Activated CD8-positive, alpha-beta memory T cell treated with anti-CD3 and anti-CD28 coated beads for 48 hours (primary cell): ENCODE measurements at places on chromosomes 5 and 9.

DNA sequence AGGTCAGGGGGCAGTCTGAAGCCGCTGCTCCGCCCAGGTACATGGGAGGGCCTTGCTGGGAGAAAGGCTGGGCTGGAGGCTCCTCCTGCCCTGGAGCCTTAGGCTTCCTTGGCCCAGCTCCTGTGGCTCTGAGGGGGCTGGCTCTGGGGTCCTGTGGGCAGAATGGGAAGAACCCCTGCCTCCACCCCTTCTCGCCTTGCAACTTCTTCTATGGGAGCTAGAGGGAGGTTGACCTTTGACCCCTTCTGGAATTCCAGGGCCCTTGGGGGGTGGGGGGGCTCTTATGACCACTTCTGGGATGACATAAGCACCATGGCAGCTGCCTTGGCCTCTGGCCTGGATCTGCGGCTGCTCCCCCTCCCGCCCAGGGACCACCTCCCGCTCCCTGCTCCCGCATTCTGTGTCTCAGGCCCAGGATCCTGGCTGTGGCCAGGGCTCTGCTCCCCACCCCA is 32.2 kb downstream of the IER5L start:
- no peak for DNase-seq

GRCh38 chr9:127754099-127755060 is 19.3 kb upstream of the TOR2A start:
- no peak for DNase-seq

DNA sequence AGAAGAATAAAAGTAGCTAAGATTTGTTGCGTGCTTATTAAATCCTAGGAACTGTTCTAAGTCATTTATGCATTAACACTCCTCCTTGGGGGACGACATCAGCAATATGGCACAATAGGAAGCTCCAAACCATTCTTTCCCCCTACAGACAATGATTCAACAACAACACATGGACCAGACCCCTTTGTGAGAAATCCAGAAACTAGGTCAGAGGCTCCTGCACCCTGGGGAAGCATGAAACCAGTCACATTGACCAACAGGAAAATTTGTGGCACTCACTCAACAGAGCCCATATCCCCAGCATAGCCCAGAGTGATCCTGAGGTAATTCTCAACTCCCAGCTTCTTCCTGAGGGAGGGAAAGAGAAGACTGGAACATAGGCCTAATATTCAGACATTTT is 294.4 kb downstream of the HINT1 start:
- DNase-seq = no peak

- DNase-seq = no peak
Observed at GRCh38 chr5:57675236-57675635, 192.6 kb upstream of the ACTBL2 start.

DNA sequence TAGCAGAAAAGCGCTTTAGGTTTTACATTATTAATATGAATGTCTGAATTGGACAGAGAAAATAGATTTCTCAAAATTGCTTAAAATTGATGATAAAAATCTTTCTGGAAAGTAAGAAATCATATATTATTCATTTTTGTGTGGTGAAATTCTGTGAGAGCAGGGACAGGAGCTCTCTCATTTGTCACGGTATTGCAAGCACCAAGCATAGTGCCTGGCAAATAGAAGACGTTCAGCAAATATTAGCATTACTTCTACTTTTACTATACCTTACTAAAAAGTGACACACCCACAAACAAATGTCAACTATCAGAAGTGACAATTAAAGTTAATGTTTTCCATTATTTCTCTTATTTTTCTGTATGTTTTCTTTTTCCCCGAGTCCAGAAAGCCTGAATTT is 69.1 kb downstream of the XRCC4 start:
- DNase-seq = no peak

GRCh38 chr5:78540335-78541085 is 108.1 kb downstream of the LHFPL2 start:
- DNase-seq = no peak

DNA sequence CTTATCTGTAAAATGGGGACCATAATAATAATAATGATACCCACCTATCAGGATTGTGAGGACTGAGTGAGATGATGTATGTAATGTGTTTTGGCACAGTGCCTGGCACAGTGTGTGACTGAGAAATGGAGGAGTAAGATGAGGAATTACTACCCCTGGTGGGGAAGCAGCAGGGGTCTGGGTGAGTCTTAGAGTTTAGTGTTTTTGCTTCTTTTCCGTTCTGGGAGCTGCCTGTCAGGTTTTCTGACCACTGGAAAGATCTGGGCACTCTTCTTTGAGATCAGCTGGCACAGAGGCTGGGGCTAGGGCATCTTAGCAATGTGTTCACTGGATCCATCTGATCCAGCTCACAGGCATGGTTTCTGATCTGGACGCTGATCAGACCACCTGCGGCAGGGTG is 8.5 kb downstream of the LCP2 start:
- DNase-seq = no peak

DNA sequence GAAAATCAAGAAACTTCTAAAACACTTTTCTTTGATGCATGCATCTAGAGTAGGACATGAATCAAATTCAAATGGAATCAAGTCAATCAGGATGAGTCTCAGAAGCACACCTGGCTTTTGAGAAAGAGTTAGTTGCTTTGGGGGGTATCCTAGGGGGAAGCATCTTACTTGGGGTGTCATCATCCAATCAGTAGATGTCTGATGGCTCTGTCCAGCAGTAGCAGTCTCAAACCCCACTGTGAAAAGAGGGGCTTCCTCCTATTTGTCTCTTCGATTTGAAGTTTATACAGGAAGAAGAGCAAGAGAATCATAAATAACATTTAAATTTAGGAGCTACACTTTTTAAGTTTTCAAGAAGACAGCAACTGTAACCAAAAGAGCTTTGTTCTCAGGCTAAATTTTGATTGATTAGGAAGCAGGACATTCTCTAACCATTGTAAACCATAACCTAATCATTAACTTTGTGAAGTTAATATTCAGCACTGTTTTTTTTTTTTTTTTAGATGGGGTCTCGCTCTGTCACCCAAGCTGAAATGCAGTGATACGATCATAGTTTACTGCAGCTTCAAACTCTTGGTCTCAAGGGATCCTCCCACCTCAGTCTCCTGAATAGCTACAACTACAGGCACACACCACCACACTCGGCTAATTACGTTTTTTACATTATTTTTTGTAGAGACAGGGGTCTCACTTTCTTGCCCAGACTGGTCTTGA is 614.7 kb downstream of the CSNK1G3 start:
- no peak for DNase-seq

DNA sequence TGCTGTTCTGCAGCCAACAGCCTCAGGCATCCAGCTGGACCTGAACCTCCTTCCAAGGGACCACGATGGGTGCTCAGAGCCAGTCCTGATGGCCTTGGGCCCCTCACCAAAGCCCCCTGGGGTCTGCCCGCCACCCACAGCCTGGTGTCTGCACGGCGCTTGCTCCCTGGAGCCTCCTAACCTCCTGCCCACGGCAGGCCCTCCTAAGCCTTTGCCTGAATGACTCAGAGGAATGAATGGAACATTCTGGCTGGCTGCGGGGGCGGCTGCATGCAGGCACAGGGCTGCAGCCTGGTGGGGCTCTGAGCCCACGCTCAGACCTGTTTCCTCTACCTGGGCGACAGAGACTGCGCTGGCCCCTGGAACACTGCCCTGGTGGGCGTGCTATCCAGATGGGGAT is 6.9 kb downstream of the SOHLH1 start:
- DNase-seq = no peak

- no peak for DNase-seq
Observed at GRCh38 chr5:63245271-63245670, 666.7 kb downstream of the LRRC70 start.

GRCh38 chr5:9430306-9430705 is 115.6 kb downstream of the SEMA5A start:
- no peak for DNase-seq

DNA sequence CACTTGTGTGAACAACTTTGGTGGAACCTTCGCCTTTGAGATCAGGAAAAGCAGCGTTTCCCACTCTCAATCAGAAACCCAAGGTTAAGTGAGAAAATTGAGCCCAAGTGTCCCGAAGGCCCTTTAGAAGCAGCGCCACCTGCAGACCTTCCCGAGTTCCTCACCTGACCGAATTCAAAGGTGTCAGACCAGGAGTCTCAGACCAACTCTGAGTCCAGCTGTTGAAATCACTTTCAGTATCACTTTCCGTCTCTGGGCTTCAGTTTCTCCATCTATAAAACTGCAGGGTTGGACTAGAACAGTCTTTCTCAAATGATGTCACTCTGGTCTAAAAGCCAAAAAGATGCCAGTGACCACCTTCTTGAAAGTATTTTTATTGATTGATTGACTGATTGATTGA is 31.7 kb upstream of the GRHPR start:
- no peak for DNase-seq

- no peak for DNase-seq
Observed at GRCh38 chr9:102209176-102209575, 470.7 kb upstream of the GRIN3A start.

GRCh38 chr5:90654215-90654614 is 95.6 kb downstream of the ADGRV1 start:
- no peak for DNase-seq

- no peak for DNase-seq
Observed at GRCh38 chr9:125821078-125821477, 73.9 kb downstream of the PBX3 start.

DNA sequence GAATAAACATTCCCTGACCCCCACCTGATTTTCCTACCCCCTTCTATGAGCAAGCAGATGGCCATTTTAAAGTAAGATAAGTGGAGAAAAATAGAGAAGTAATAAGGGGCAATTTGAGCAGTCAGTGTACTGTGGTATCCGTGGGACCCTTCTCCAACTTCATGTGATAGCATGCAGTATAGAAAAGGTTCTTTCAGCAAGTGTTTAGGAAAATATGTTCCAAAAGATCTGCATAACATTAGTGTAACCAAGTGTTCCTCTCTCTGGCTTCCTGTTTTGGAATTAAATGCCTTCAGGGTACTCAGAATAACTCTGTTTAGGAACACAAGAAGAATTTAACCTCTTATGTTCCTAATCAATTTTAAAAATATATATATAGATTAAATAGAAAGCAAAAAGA is 134.9 kb downstream of the ATG10 start:
- DNase-seq = no peak

DNA sequence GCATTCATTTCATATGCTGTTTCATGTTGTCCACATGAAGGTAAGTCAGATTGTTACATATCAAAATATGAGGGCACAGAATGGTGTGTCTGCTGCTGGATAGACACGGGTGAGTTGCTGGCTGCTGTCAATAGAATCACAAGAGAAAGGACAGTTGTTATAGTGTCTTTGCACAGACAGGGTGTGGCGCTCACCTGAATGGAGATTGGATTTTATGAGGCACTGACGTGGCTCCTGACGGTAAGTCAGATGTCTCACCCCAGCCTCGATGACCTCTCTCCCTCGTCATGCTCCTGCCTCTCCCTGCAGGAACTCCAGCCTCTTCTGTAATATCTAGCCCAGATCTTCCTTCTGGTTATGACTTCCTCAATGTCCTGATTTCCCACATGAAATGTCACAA is 75.4 kb upstream of the SELENOP start:
- DNase-seq = no peak

GRCh38 chr9:13598738-13599137 is 319.2 kb upstream of the MPDZ start:
- DNase-seq = no peak

- DNase-seq = no peak
Observed at GRCh38 chr9:32940740-32941139, 60.7 kb downstream of the APTX start.

DNA sequence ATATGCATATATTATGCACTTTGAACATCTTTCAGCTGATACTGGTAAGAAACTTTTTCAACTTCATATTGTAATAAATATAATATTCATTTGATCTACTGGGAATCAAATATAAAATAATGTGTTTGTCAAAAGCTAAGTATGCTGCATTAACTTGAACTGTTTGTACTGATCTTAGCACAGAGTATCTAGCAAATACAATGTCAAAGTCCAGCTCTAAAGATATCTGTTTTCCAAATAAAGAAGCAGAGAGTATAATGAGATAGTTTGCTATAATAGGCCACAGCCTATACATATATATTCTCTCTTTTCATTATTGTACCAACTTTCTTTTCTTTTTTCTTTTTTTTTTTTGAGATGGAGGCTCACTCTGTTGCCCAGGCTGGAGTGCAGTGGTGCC is 417.0 kb downstream of the TMEM161B start:
- DNase-seq = no peak

GRCh38 chr9:105275111-105275510 is 30.7 kb downstream of the SLC44A1 start:
- DNase-seq = no peak

DNA sequence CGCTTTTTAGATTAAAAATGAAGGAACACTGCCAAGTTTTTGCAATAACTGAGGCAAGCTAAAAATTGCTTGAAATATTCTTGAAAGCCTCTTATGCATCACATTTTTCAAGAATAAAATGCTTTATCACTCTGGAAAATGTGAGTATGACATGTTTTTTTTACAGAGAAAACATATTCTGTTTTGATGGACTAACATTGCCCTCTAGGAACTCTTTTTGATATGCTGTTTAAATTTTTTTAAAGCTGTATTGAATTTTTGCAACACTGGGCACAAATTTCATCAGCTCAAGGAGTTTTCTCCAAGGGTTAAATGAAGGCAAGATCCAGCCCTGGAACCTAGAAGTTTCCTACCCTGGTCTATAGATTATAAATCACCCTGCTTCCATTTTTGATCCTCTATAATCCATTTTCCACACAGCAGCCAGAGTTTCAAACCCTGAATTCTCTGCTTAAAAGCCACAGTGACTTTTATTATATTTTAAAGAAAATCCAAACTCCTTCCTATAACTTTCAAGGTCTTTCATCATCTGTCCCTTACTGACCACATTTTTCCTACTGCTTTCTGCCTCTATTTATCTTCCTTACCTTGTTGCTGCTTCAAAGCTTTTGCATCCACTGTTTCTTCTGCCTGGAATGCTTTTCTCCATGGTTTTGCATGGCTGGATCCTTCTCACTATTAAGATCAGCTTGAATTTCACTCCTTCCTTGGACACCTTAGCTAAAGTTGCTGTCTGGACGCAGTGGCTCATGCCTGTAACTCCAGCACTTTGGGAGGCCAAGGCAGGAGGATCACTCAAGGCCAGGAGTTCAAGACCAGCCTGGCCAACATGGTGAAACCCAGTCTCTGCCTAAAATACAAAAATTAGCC is 60.9 kb downstream of the IL31RA start:
- DNase-seq = no peak

DNA sequence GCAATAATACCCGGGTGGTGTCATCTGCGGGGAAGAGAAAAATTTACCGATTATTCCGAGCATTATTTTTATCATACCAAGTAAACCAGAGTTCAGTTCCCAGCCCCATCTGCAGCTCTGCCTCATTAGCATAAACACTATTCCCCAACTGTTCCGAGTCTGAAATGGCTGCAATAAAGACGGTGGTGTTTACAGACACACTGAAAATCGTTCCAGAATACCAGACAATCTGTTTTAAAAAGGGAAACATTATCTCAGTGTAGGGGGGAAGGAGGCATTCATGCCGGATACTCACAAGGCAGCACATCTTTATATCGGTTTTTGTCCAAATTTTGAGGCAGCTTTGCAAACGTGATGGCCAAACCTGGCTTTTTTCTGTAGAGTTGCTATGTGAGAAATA is 70.3 kb upstream of the EPB41L4B start:
- no peak for DNase-seq

DNA sequence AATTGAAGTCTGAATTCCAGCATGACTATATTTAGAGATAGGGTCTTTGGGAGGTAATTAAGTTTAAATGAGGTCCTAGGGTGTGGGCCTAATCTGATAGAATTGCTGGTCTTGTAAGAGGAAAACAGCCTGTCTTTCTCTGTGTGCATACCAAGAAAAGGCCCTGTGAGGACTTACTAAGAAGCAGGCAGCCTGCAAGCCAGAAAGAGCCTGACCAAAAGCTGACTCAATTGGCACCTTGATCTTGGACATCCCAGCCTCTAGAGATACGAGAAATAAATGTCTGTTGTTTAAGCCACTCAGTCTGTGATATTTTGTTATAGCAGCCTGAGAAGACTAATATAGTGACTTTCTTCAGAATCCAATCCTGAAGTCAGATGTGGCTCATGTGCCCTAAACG is 14.6 kb downstream of the ARL14EPL start:
- DNase-seq = no peak
